ENCODE measurements at places on chromosomes 16 and 17.

DNA sequence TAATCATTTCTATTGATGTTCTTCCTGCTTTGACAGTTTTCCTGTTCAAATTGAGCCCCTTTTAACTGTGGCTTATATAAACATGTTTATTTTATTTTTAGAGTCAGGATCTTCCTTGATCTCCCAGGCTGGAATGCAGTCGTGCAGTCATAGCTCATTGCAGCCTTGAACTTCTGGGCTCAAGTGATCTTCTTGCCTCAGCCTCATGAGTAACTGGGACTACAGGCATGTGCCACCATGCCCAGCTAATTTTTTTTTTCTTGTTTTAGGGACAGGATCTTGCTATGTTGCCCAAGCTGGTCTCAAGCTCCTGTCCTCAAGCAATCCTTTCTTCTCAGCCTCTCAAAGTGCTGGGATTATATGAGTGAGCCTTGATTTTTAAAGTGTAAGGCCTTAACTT lies 14.7 kb downstream of the PHKB start:
- DNase-seq: no peak

DNA sequence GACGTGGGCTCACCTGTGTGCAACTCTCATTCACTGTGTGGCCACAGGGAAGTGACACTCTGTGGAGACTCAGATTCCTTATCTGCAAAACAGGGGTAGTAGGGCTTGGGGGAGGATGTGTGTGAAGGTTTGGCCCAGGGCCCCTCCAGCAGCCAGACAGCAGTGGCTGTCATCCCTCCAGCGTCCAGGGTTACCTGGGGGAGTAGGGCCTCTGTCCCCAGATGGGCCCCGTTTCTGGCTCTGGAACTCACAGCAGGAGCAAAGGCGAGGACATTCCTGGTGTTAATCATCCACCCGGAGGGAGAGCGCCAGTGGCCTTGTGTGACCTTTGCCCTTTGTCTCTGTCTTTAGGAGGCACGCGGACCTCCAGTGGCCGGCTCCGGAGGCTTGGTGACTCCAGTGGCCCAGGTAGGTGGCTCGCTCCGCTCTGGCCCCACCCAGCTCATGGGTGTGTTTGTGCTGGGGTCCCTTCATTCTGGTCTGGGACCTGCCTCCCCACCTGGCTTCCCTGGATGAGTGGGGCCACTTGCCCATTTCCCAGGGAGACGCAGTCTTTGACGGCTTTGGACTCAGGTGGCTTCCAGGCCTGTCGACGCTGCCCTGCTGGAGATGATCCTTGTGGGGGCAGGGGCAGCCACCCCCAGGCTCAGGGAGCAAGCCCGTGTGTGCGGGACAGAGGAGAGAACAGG lies 166.2 kb downstream of the SEC14L1 start:
- no peak for DNase-seq

DNA sequence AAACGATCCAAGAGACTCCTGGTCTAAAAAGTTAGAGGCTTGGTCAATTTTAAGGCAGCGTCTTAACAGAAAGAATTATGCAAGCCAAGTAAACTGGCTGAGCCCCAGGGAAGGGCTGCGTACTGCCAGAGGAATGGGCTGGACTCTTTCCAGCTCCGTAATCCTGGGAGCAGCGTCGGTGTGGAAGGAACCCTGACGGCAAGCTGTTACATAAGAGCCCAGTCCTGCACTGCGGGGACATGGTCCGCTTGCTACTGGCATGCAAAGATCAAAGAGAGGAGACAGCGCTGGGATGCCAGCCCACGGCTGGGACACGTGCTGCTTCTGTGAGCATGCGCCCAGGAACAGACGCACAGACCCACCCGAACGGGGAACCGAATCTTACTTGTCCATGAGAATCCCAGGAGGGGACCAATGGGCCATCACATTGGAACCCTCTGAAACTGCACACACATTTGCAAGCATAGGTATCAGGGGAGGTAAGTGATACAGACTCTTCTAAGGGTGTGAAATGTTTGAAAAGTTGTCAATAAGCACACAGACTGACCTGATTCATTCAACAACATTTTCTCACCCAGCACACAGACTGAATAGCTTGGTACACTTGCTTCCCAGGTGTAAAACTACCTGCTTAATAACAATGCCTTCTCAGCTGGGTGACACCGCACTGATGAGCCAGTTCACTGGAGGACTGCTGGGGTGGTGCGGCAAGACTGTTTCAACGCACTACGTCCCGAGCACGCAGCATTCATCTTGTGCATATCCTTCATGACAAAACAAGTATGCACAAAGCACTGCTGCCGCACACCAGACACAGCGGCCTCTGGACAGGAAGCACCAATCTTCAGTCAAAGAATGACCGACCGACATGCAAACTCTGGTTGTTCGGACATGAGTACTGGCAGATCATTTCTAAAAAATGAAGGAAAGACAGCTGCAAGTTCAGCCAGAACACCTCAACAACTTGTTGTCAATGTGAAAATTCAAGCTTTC lies 94.9 kb downstream of the ANKRD11 start:
- no peak for DNase-seq

DNA sequence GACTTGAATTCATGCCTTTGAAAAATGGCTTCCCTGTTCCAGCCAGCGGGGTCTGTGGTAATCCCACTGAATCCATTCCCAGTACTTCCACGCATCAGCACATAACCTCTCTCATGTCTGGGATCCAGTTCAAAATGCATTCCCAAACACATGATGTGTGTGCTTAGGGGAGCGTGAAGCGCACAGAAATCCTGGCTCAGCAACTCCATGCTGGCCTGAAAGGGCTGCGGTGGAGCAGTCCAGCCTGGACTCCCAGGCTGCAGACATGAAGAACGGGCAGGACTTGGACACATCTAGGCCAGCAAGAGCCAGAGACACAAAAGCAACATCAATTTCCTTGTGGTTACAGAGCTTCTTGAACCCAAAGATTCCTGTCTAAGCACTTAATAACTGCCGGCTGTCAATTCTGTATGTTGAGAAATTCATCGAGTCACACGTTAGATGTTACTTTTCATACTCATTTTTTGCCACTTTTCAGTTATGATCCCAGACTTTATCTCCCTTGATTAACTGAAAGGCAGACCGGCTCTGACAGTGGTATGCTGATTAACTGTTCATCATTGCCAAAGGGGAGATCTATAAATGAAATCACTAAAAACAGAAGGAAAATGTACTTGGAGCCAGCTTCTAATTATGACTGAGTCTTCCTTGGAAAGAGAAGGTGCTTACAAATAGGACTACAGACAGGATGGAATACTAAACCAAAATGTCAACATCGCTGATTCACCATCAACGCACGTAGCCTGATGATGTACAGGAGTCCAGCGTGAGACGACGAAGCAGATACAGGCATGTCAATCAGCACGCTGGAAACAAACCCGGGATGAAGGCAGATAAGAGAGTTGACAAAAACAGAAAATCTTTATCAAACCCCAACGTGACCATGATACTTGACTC lies 23.0 kb downstream of the NSMCE1 start:
- no peak for DNase-seq

DNA sequence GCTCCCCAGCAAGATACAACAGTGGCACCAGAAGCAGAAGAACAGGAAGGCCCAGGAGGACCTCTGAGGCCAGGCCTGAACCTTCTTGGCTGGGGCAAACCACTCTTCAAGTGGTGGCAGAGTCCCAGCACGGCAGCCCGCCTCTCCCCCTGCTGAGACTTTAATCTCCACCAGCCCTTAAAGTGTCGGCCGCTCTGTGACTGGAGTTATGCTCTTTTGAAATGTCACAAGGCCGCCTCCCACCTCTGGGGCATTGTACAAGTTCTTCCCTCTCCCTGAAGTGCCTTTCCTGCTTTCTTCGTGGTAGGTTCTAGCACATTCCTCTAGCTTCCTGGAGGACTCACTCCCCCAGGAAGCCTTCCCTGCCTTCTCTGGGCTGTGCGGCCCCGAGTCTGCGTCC lies 11.9 kb downstream of the CES3 start:
- no peak for DNase-seq

GRCh38 chr16:80231888-80232287 lies 308.9 kb upstream of the DYNLRB2 start:
- no peak for DNase-seq

DNA sequence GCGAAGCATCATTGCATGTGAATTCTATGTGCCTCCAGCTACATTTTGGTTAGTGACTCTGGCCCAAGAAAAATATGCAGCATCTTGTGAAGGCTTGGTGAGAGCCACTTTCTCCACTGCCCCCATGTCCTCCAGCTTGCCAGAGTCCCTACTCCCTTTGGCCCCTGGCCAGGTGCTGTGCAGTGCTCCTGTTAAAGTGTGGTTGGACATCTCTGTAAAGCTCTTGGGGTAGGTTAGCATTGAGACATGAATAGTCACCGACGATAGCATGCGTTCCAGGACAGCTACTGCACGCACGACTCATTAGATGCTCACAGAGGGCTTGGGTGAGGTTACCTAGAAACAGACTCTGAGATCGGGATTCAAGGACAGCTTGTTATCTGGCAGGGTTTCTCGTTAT lies 48.6 kb downstream of the FOXL1 start:
- no peak for DNase-seq

DNA sequence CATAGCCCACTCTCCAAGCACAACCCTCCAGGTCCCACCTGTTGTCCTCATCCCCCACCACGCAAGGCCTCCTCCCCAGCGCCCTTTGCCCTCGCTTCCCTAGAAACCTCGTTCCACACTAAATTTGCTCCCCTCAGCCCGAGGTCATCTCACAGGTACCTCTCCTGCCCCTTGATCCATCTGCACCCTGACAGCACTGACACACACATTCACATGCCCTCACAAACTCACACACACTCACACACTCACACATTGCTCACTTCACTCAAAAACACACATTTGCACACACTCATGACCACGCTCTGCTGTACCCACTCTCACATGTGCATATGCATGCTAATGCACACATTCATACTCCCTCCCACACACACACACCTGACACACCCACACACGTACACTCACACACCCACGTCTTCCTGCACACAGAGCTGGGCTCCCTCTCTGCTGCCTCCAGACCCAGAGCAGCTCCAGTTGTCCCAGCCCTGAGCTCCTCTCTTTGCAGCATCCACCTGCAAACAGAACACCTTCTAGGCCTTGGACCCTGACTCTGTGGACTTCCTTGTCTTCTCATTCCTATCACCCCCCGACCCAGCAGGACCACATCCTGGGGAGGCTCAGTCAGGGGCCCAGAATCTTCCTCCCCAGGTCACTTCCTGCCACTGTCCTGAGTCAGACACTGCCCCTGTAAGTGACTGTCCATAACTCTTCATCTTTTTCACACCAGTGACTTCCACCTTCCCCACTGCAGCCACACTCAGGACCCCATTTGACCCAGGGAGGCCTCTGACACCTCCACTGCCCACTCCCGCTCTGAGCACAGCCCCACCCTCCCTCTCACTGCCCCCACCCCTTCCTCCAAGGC lies 4.9 kb downstream of the ASGR2 start:
- no peak for DNase-seq

DNA sequence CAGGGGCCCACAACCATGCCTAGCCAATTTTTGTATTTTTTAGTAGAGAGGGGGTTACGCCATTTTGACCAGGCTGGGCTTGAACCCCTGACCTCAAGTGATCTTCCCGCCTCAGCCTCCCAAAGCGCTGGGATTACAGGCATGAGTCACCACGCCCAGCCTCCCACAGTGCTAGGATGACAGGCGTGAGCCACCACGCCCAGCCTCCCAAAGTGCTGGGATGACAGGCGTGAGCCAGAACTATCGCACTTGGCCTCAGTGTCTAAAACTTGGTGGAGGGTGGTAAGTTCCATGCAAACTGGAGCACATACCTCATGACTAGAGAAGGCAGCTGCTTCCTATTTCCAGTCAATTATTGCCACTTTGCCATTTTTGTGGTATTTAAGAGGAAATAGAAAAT lies 7.1 kb downstream of the HSD17B2 start:
- no peak for DNase-seq

- DNase-seq: no peak
These were observed 9.3 kb upstream of the FAAP100 start for GRCh38 chr17:81561494-81561885.

DNA sequence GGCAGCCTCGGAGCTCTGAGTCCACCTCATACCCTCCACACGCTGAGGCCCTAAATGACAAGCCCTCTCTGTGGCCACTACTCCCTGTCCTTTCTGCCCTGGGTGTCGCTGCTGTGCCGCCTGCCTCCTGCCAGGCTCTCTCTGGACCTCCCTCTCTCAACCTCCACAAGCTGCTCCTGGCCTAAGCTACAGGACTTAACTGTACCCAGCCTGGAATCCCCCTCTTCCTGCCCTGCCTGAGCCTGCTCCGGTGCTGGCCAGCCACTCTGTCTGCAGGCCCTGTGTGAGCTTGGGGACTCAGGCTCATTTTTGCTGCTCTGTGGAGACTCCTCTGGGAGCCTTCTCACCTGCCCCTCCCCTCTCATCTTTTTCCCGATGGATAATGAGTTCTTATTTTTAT lies 21.5 kb downstream of the IFT140 start:
- no peak for DNase-seq

GRCh38 chr16:54862529-54862928 lies 68.1 kb upstream of the IRX5 start:
- DNase-seq: no peak

DNA sequence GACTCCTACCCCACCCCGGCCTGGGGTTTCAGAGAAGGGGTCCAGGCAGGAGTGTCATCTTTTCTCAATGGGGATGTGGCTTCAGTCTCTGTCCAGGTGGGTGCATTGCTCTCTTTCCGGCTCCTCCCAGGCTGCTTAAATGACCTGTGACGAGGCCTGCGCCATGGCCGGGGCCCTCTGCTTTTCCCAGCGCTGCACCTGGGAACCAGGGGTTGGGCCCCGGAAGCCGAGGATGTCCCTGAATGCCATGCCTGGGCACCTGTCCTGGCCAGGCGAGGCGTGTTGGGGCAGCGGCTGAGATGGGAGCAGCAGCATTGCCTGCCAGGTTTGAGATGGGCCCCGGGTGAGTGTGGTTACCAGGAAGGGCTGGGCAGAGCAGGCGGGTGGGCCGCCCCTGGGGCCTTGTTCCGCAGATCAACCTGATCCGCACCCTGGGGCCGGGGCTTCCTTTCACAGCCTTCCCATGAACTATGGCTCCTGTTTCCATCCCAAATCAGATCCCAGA lies 147.4 kb downstream of the SEC14L1 start:
- DNase-seq: no peak

DNA sequence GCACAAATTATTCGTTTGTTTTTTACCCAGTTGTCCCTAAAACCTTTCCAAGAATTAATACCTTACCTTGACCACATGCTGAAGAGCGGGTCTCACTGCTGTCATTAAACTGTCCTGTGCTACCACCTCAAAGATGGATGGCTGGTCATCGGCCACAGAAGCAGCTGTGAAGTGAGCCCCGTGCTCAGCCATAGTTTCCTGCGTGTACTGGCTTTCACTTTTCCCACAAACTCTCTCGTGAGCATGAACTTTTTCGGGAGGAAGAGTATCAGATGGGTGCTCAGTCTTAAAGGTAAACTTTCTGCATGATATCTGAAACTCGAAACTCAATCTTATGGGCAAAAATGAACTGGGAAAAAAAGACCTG lies 558 bp downstream of the PEX12 start:
- DNase-seq: no peak

GRCh38 chr16:85613604-85614337 lies 649 bp downstream of the GSE1 start:
- no peak for DNase-seq
